Omental fat pad (tissue), 4 donors: ENCODE measurements at places on chromosomes 5 and 9.

DNA sequence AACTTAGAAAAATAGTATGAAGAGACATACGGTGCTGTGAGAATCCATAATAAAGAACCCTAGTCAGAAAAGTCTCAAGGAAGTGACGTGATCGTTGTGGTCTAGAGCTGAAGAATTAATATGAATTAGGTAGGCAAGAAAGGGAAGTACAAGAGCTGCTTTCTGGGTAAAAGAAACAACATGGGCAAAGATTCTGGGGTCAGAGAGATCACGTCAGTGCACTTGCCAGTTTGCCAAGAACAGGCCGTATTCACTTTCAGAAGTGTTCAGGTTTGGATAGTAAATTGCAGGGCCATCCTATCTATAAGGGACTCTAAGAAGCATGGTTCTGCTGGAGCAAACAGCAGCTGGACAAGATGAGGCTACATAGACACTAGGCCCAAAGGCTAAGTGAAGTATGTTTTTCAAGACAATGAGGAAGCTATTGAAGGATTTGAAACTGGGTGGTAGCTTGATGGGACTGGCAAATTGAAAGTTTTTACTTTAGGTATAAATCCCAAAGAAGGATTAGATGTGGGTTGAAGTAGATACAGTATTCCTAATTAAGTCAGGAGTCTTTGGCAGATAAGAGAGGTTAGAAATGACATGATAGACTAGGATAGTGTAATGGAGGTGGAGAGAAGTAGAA, 4.8 kb upstream of the CHD1 start:
- no peak for DNase-seq

GRCh38 chr5:149730620-149731331, 666 bp downstream of the PPARGC1B start:
- DNase-seq, result no peak

DNA sequence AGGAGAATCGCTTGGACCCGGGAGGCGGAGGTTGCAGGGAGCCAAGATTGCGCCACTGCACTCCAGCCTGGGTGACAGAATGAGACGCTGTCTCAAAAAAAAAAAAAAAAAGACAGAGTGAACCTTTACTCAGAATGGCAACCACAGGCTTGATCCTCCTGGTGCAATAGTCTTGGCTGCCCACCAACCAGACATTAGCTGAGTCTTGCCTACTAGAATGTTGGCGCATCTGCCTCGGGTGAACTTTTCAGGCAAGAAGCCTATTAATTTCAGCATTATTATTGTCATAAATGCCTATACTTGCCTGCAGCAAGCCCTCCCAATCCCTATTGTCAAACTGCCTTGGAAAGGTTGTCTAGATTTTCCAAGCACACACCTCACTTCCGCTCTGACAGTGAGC, 4.2 kb downstream of the SERINC5 start:
- no peak for DNase-seq

DNA sequence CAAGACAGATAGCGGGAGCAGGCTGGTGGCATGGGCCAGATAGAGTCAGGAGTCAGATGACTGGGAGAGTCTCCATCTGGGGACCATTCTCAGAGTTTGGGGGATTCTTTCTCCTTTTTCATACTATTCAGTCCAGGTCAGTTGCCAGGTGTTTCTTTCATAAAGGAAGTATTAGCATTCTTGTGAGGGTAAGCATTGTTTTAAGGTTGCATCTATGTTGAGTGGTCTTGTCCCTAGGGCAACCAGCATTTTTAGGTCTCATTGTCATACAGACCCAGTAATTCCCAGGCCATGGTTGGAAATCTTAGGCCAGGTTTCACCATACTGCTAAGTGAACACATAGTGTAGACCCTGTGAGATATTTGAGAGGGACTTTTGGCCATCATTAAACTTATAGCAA, 122.3 kb upstream of the POC5 start:
- no peak for DNase-seq

DNA sequence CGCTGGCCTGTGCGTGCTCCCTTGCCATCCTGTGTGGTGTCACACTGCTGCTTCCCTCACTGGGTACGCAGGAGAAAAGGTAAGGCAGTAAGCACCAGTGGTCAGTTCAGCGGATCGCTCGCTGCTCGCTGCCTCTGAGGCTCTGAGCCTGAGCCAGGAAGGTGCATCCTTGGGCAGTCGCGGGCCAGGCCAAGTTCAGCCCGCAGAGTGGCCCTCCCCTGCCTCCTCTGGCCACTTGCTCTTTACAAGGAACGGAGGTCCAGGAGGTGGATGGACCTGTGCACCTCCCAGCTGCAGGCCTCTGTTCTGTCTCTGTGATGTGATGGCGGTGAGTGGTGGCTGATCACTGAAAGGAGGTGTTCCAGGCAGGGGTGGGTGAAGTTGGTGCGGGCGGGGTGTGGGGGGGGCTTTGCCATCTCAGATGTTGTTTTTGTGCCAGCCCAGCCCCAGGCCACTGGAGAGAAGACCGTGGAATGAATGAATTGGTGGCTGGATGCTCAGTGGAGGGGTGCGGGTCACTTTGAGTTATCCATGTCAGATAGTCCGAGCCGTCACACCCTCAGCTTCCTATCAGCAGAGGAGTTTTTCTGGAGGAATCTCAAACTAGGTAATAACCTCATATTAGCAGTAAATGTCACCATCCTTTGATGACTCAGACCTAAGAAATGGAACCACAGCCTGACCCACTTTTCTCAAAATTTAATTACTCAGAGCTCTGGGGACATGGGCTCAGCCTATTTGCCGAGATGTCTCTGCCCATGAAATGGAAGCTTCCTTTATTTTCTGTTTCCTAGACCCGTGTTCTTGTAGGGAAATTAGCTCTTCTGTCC, 7.3 kb downstream of the COL5A1 start:
- DNase-seq, result no peak

DNA sequence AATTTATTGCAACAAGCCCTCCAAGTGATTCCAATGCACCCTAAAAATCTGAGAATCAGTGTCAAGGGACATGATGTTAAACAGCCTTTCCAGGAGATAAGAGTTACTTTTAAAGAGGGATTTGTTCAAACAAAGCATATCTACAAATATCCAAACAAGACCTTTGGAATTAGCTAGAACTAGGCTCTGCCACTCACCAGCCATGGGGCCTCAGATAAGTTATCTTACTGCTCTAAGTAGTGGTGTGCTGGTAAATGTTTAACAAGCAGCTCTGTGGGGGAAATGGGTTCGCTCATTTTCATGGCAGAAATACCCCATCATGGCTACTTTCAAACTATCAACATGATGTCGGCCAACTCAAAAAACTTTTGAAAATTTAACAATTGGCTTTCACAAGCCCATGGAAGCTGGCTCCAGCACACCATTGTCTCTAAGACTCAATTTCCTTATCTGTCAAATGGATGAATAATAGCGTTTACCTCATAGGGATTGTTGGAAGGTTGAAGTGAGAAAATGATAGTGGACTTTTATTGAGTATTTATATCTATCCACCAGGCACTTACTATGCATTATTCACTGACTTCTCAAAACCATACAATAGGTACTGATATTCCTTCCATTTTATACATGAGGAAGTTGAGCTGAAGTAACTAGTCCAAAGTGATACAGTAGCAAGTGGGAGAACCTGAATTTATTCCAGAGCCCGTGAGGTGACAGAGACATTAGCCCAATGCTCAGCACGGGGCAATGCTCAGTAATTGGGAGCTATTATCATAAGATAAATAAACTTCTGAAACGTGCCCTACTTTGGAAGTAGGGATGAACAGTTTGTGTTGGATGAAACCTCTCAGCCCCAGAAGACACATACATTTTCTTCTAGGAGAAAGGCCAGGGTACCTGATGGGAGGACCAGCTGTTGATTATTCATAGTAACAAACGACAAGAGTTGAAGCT, 43.2 kb downstream of the SH3RF2 start:
- no peak for DNase-seq
